Left lung (tissue), 14 donors: ENCODE measurements at places on chromosomes 7 and 10. TPM values are rescaled to one million over a fixed set of nuclear protein-coding genes. Genes with fewer than 3 reads are reported as not detected.

- DNase-seq: no peak
Measured at GRCh38 chr7:69217516-69218350, 380.5 kb upstream of the AUTS2 start.

DNA sequence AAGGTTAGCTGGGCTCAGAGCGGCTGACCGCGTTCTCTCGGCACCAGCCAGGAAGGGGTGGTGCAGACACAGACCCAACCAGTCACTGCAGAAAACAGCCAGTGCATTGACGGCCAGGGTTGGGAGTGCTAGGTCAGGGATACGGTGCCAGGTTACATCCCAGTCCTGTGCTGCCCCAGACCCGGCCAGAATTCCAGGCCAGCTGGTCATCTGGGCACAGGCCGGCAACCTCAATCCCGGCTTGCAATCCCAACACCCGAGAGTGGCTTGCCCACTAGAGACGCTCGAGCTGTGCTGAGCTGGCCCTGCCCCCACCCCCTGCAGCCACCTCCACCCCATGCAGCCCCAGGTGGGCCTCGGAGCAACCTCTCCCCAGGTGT, 3.8 kb downstream of the PRAP1 start:
- DNase-seq: no peak

- no peak for DNase-seq
Measured at GRCh38 chr10:102657984-102658724, 13.9 kb downstream of the TRIM8 start.

DNA sequence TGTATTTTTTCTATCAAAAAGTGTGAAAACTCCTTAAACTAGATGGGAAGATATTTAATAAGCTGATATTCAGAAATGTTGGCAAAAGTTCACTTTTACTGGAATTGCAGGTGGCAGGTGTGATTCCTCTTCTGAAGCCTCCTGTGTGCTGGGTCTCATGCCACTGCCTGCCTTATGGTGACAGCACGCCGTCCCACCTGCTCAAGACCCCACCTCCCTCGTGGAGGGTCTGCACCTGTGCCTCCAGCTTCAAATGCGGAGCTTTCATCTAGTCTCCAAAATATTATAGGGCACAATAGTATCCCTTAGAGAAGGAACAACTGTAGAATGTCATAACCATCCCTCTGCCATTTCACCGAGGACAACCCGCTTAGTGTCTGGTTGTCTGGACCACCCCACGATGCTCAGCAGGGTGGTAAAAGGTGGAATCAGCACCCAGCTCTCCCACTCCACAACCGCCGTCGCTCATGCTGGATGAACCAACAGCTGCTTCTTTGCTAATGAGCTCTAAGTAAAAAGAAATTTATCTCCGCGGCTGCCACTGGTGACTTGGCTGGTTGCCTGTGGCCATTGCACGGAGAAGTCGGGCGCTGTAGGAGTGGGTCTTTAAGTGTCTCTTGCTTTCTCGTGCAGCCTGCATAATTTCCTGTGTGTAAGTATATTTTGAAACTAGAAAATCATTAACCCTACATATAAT, 119.3 kb upstream of the TCERG1L start:
- no peak for DNase-seq

DNA sequence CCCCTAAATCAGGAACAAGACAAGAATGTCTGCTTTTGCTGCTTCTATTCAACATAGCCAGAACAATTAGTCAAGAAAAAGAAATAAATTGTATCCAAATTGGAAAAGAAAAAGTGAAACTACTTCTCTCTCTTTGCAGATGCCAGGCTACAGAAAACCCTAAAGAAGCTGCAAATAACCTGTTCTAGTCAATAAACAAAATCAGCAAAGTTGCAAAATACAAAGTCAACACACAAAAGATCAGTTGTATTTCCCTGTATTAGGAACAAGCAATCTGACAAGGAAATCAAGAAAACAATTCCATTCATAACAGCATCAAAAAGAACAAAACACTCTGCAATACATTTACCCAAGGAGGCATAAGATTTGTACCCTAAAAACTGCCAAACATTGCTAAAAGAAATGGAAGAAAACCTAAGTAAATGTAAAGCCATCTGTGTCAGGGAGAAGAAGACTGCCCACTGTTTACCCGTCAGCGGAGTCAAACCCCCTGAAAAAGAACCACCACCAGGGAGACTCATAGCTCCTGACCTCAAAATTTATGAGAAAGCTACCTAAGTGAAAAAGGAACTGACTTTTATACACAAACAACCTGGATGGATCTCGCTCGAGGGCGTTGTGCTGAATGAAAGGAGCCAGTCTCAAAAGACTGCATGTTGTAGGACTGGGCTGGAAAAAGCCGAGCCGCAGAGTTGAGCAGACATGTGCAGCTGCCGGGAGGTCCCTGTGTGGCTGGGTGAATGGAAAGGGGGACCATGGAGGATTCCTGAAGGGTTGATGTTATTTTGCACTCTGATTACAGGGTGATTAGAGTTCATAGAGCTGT, 263.1 kb downstream of the MAD1L1 start:
- no peak for DNase-seq

GRCh38 chr10:131560706-131561355, 249.3 kb upstream of the TCERG1L start:
- no peak for DNase-seq

GRCh38 chr10:71525721-71526120, 129.0 kb downstream of the CDH23 start:
- no peak for DNase-seq

DNA sequence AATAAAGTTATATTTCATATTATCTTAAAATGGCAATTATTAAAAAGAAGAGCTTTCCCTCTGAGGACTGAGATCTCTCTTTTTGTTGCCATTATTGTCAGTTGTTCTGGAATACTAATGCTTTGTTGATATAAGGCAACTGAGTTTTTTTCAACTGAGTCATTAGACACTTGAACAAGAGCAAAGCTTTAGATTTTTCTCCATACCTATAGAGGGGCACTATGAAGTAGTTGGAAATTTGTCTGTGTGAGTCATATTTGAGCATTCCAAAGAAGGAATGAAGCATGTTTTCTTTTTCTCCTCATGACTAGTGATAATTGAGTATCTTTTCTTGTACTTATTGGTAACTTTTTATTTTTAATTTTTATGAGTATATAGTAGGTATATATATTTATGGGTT, 24.5 kb downstream of the RPA3 start:
- DNase-seq: no peak

- DNase-seq: peak; percentile 50
Measured at GRCh38 chr10:79179957-79180309, 111.2 kb downstream of the ZMIZ1 start.

- no peak for DNase-seq
Measured at GRCh38 chr7:137760111-137760510, 86.7 kb downstream of the DGKI start.

DNA sequence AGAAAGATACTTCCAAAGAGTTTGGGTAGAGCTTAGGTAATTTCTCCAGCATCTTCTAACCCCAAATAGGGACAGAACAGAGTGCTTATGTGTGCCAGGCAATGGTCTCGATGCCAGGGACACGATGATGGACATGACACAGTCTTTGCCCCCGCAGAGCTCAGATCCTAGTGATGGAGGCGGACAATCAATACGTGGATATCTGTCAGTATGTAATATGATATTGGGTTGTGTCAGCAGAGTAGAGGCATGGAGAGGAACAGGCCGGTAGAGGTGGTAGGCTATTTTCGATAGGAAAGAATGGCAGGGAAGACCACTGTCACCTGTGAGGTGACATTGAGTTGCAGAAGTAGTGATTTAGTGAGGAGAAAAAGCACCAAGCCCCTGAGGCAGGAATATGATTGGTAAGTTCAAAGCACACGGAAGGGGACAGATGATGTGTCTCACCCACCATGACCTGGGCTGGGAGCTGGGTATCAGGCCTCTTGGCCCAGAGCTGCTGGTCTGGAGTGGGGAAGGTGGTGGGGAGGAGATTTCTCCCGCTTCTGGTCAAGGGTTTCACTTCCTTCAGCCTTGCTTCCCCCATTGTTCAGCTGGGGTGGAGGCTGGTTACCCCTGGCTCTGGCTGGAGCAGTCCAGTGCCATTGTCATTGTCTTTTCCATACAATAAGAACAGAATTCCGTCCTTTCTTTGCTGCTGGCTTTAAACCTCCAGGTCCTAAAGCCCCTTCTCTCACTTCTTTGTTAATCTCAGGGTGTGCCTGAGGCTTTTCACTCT, 36.0 kb upstream of the SRGN start:
- DNase-seq: peak; percentile 56

ACSM6 gene
- 0.36 TPM for polyA plus RNA-seq

C10orf67 gene
- polyA plus RNA-seq: 0.50 TPM

LMTK2 gene
- 13.4 TPM for polyA plus RNA-seq

ENO4 gene
- 4.4 TPM for polyA plus RNA-seq

ANLN gene
- polyA plus RNA-seq: 68.5 TPM

HOXA6 gene
- polyA plus RNA-seq: 15.7 TPM
